ENCODE measurements at places on chromosomes 6 and 20.

DNA sequence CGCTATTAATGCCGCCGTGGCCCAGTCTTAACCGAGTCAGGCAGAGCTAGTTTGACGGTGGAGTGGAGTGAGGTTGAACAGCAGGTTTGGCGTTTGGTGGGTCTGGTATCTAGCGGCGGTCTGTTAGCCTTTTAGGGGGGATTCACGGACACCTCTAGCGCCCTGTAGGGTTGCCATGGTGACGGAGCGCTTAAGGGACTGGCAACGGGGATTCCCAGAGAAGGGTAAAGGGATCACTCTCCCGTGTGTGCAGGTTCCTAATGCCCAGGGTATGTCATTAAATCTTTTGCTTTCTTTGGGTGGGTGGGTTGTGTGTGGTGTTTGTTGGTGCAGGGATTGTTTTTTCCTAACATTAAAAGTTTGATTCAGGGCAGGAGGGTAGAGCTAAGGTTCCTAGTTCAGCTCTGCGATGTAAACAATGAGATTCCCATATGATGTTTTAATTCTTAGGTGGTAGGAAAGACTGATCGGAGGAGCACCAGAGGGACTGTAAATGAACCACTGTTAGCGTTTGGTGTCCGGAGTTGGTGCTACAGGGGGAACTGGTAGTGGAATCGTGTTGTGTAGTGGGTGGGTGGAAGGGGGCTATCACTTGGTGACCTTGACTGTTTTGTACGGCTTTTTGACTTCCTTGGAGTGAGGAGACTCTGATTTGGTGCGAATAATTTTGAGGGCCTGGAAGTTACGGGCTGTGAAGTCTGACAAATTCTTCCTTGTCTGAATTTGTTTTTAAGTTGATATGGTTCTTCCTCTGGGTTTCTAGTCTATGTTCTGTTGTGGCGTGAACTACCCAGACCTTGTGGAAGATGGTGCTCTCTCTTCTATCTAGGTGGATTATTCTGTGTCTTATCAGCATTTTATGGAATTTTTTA, 5.0 kb downstream of the BRD2 start:
- DNase-seq = no peak

DNA sequence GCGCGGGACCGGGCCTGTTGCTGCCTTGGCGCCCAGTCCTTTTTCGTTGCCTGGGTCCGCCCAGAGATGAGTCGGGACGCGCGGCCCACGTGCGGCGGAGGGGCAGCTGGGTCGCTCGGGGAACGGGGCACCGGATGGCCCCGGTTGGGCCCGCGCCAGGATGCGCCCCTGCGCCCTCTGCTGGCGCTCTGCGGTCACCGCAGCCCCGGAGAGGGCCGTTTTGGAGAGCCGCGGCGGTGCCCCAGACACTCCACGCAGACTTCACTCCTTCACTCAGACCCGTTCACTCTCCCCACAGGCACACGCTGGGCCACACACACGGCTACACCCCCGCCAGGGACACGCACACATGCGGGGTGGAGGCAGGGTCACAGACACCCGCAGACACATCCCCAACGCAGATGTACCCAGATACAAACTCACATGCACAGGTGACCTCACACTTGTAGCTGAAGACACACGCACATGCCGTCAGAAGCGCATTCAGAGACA, 38.8 kb downstream of the SRC start:
- no peak for DNase-seq

- DNase-seq = peak; percentile 36
Observed at GRCh38 chr6:149963212-149963461, 606 bp upstream of the ULBP1 start.

GRCh38 chr6:121505284-121505683, 69.8 kb downstream of the GJA1 start:
- DNase-seq = no peak

DNA sequence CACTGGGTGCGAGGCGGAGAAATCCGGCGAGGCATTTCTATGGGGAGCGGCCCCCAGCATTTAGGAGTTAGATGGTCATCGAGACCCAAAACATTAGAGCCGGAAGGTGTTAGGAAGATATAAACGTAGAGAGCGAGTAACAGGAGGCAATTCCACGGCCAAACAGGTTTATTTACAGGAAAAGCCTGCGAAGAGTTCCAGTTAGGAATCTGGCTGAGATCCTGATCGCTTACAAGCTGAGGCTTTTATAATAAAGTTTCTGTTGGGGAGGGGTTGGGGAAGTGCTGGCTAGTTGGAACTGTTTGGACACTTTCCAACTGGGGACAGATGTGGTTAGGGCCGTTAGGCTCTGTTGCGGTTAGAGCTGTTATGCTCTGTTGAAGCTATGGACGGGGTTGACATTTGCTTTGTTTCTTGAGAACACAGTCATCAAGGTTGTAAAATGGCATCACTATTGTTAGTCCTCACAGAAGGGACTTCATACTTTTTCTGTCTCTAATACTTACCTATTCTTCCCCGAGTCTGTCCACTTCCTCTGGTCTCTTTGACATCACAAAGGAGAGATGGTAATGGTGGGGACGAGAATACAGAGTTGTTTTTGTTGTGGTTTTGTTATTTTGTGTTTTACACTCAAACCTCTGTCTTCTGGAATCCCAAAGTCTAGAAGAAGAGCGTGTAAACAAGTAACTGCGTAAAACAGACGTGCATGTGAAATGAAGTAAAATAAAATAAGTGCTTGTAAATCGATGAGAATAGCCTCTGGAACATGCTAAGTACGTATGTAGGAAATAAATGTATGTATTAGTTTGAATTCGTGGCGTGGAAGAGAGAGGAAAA, 554 bp upstream of the ZSCAN31 start:
- DNase-seq = no peak

- no peak for DNase-seq
Observed at GRCh38 chr6:38077488-38078030, 258.0 kb downstream of the ZFAND3 start.

GRCh38 chr20:31675828-31676608, 38.3 kb downstream of the COX4I2 start:
- DNase-seq = no peak

GRCh38 chr6:166618866-166619761, 7.9 kb downstream of the RPS6KA2 start:
- DNase-seq = no peak

- no peak for DNase-seq
Observed at GRCh38 chr20:50231854-50232253, 41.2 kb downstream of the CEBPB start.

GRCh38 chr6:17277256-17277655, 3.9 kb upstream of the RBM24 start:
- no peak for DNase-seq

GRCh38 chr20:24477831-24478547, 8.6 kb downstream of the SYNDIG1 start:
- no peak for DNase-seq

DNA sequence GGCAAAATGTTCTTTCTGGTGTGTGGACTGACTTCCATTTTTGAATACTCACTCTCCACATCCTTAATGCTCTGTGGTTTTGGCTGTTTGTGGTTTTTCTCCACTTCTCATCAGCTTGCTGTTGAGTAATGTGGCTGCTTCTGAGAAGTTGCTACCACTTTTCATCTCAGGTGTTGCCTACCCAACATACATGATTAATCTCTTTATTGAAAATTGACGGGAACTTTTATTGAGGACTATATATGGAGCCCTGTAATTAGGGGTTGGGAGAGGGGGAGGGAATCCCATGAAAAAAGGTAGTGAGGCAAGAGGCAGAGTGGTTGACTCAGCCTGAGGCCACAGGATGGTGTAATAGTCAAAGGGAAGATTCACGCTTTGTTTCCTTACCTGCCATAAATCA, 17.6 kb downstream of the IL22RA2 start:
- DNase-seq = peak; percentile 11

All from GM04503 (cell line).